GM20000 (cell line): ENCODE measurements at places on chromosomes 11 and 22.

DNA sequence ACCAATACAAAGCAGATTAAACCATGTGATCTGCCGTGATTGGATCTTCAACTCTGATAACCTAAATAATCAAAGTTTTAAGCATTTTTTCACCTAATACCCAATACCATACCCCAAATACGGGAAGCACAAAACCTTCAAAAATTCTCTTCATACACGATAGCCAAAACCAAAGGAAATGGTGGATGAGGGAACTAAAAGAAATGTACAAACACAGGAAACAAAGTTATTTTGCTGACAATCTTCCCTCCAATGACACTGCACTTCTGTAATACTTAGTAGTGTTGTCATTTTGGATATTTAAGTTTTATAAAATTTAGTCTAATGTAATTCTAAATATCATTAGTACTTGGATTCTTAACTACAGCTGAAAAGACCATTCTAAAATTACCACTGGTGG lies 27.0 kb downstream of the CSTF3 start:
- DNase-seq = no peak

GRCh38 chr11:126327281-126328000 lies 23.6 kb downstream of the DCPS start:
- no peak for DNase-seq

DNA sequence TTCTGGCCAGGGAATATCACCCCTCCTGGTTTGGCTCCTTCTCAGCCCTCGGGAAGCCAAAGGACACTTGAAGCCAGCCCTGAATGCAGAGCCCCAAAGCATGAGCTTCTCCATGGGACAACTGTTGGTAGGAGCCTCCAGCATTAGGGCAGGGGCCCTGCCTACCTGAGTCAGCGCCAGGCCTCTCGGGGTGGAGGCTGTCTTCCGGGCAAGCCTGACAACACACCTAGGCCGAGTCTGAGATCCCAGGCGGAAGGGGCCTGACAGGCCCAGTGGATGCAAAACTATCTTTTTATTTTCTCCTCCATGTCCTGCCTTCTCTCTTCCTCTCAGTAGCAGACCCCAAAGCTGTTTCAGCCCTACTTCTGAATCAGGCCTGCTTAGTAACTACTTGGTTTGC lies 27.6 kb downstream of the RCOR2 start:
- DNase-seq = no peak

DNA sequence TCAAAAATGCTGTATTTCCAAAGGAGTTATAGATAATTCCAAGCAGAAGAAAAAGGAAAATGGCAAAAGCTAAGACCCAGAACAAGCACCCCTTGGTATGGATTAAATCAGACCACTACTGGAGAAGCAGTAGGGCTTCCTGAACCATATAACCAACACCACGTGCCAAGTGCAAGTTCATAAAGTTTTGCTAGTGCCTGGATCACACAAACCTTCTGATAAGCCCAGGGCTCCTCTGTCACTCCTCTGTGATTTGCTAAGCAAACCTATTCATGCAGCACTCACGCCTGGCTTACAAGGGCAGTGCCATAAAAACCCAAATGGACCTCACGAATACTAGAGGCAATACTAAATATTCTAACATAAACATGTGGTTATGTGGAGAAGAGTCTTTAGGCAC lies 13.3 kb downstream of the LARGE1 start:
- no peak for DNase-seq

- no peak for DNase-seq
Observed at GRCh38 chr11:16690086-16690485, 48.4 kb upstream of the C11orf58 start.

- DNase-seq = no peak
Observed at GRCh38 chr11:19018901-19019300, 41.6 kb downstream of the MRGPRX2 start.

DNA sequence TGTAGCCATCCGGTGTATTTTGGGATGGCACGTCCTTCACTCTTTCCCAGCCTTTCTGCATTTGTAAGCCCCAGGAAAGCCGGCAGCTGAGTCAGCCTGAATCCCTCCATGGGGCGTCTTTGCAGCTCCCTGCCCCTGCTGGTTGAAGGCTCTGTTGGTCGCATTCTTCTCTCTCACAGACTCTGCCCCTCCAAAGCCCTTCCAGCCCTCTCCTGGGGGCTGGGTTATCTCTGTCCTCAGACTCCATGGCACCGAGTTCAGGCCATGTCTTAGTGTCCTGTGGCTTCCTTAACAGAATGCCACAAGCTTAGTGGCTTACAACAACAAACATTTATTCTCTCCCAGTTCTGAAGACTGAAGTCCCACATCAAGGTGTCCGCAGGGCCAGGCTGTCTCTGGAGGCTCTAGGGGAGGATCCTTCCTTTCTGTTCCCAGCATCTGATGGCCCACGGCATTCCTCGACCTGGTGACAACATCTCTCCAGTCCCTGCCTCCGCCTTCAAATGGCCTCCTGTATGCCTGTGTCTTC lies 62.2 kb downstream of the BCR start:
- DNase-seq = no peak

GRCh38 chr11:66070604-66071380 lies 720 bp downstream of the PACS1 start:
- DNase-seq = peak; percentile 62

GRCh38 chr11:117145393-117145761 lies 1.3 kb downstream of the PAFAH1B2 start:
- DNase-seq = peak; percentile 33

GRCh38 chr11:66259956-66260355 lies 8.5 kb upstream of the RAB1B start:
- no peak for DNase-seq

DNA sequence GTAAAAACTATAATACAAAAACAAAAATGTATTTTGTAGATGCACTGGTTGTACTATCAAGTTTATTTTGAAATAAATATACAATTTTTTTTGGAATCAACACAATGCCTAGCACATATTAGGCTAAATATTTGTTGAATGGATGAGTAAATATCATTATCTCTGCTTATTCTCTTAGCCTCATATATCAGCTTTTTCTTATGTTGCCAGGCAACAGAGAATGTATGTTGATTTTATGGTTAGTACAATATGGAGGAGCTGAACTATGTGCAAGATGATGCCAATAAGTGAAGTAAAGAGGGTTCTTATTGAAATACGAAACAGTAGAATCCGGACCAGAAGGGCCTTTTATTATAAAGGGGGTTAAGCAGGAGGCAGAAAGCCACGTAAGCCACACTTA lies 94.9 kb downstream of the FAR1 start:
- no peak for DNase-seq

DNA sequence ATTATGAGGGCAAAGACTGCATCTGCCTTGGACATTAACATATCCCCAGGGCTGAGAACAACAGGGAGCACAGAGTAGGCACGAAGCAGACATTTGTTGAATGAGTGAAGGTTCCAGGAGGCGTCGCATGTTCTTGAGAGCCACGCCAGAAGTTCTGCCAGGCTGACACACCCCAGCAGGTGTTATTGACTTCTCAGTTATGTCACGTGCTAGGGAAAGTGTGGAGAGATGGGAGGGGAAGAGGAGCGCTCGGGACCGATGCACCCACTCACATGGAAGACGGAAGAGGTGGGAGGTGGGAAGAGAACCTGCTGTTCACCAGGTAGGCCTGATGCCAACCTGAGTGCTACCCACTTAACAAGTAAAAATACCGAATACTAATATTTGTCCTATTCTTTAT lies 232.8 kb downstream of the LARGE1 start:
- DNase-seq = no peak

DNA sequence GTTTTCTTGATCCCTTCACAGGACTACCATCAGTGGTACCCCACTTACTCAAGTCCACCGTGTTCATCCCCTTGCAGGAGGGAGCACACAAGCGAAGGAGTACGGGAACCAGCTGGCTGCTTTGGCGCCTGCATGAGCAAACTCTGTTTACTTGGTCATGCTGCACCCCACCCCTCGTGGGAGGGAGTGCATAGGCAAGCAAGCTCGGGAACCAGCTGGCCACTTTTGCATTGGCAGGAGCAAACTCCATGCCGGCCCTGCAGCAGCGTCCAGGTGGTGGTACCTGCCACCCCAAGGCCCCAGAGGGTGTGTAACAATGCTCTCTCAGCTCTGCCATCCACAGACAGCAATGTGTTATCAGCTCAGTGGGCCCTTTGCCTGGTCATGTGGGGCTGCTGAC lies 737.8 kb downstream of the FAM181B start:
- DNase-seq = no peak

DNA sequence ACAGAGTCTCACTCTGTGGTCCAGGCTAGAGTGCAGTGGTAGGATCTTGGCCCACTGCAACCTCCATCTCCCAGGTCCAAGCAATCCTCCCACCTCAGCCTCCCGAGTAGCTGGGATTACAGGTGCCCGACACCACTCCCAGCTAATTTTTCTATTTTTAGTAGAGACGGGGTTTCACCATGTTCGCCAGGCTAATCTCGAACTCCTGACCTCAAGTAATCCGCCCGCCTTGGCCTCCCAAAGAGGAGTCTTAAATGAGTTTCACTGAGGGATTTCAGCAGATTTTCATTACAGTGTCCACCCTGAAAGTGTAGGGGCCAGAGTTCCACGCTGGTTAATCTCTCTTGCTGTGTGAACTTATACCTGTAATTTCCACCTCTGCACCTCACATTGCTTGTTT lies 412 bp upstream of the RPS3 start:
- DNase-seq = no peak

DNA sequence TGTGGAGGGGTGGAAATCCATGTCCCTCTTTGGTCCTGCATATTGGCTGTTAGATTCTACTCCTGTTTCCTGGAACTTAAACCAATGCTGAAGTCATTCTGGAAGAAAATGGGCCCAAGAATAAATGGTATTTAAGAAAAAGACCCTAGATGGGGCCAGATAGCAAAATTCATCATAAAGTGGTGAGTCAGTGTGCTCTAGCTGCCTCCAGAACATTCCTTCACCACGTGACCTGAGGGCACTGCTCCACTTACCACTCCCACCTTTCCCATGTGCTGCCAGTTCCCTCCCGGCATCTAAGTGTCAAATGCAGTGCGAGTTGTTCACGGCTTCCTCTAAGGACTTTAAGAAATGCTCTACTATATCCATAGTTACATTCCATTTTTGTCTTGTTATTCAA lies 30.9 kb upstream of the NAP1L4 start:
- DNase-seq = no peak

DNA sequence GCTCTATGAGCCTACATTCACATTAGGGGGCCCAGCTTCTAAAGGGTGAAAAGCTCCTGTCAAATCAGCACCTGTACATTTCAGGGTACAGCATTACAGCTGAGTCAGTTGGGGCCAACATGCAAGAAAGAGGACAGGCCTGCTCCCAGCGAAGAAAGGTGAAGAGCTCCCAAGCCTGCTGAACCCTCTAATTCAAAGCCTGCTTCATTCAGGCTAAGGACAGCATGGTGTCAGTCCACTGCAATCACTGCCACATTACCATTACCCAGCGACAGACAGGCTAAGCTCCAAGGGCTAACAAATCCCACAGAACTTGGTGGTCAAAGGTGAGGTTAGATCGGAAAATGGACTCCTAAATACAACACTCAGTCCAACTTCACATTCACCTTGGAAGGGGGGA lies 65.4 kb upstream of the CHRM4 start:
- DNase-seq = no peak

- DNase-seq = no peak
Observed at GRCh38 chr11:16867097-16867496, 128.7 kb downstream of the C11orf58 start.

DNA sequence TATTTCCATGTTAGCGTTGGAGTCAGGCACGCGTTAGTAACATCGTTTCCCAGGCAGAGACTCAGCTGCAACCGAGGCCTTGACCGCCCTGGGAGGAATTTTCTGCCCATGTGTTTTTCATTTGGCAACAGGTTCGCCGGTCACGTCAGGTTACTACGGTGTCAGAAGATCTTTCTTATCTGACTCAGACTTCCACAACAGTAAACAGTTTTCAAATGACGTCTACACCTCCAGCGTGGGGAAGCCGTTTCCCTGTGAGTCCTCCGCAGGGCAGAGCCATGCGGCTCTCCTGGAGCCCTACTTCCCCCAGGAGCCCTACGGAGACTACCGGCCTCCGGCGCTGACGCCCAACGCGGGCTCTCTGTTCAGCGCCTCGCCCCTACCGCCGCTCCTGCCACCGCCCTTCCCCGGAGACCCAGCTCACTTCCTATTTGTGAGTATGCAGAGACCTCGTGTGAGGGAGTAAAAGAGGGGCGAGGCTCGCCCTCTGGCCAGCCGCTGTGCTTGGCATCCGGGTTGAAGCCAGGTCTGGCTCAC lies 14.3 kb upstream of the POU2AF3 start:
- peak; percentile 12 for DNase-seq

- peak; percentile 34 for DNase-seq
Observed at GRCh38 chr11:132941024-132941646, 591.2 kb downstream of the OPCML start.

- peak; percentile 61 for DNase-seq
Observed at GRCh38 chr11:111422494-111423249, 43.6 kb upstream of the POU2AF1 start.

DNA sequence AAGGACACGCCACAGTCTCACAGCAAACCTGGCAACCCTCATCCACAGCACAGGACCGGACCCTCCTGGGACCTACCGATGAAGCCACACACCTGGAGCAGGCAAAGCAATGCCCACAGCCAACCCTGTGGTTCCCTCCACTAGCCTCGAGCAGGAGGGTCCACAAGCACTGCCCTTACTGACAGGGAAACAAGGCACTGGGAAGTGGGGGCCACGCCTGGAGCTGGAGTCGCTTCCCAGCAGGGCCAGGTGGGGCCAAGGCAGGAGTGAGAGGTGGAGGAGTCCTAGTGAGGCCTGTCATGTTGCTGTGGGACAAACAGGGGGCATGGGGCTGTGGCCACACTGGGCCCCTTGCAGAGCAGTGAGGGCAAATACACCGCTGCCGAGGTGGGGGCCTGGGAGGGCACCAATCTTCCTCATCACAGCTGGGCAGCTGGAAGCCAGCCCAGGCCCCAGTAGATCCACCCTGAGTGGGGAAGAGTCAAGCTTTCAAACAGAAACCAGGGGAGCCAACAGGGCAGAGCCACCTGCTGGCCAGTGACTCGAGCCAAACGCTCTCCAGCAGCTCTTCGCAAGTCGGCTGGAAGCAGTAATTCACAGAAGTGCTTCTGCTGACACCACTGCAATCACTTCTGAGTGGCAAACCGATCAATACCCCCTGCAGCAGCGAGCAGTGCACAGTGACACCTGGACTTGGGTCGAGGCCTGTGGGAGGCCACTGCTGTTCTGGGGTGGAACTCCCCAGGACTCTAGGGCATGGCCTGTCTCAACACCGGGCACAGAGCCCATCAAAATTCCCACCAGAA lies 13.7 kb downstream of the SULT4A1 start:
- no peak for DNase-seq

- peak; percentile 55 for DNase-seq
Observed at GRCh38 chr11:88103337-88104206, 71.7 kb downstream of the RAB38 start.

- DNase-seq = no peak
Observed at GRCh38 chr11:110327508-110327907, 31.1 kb upstream of the RDX start.

DNA sequence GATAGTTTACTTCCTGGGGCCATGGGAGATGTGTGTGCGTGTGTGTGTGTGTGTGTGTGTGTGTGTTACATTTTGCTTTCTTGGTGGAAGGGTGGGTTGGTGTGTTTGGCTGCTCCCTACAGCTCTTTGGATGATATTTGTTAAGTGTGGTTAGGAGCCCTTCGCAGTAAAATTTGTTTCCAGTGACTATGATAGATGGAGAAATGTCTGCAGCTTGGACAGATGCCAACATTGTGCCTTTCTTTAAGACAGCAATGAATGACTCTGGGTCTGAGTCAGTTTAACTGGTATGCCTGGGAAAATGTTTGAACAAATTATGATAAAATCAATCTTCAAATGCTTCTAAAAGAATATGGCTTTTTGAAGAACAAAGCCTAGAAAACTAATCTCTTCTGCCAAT lies 102.7 kb upstream of the TRPC6 start:
- DNase-seq = no peak
